Fibroblast of villous mesenchyme (primary cell): ENCODE measurements at places on chromosomes 3 and 15. TPM values are rescaled to one million over a fixed set of nuclear protein-coding genes. Genes with fewer than 3 reads are reported as not detected.

GRCh38 chr3:50550079-50550736 lies 17.3 kb downstream of the C3orf18 start:
- peak; percentile 34 for DNase-seq

- DNase-seq = peak; percentile 88
Measured at GRCh38 chr3:57007521-57008460, 52.7 kb upstream of the SPATA12 start.

GRCh38 chr15:34815836-34816235 lies 20.5 kb upstream of the ACTC1 start:
- DNase-seq = peak; percentile 32

DNA sequence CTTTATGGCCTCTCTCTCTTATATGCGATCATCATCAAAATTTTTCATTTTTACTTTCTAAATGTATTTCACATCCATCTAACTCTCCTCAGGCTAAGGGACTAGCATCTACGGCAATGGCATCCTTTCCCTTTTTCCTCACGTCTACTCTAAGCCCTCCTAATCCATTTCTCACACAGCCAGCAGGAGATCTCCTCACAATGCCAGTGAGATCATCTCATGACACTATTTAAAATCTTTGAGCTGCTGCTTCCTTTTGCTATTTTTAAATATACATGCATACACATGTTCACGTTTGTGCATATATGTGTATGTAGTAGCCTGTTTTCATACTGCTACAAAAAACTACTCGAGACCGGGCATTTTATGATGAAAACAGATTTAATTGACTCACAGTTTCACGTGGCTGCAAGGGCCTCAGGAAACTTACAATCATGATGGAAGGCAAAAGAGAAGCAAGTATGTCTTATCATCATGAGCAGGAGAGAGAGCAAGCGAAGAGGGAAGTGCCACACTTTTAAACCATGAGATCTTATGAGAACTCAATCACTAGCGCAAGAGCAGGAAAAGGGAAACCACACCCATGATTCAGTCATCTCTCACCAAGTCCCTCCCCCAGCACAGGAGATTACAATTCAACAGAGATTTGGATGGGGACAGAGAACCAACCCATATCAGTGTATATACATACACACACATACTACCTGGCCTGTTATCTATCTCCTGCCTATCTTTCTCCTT lies 599.2 kb upstream of the ROBO1 start:
- DNase-seq = no peak

DNA sequence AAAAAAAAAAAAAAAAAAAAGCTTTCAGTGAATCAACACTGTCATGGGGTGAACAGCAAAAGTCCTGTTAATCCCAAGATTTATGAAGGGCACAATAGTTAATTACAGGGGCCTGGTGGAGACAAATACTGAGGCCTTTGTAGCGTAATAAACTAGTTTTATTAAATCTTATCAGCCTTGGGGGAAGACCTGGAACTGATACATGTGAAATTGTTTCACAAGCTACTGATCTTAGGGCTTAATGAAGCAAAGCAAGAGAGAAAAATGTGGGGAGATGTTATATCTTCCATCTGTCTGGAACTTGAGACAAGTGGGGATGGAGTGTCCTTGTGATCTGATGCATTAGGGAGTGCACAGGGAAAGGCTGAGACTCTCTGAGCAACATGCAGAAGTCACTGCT lies 47.9 kb upstream of the OSBPL11 start:
- no peak for DNase-seq

- no peak for DNase-seq
Measured at GRCh38 chr3:28042095-28042635, 199.3 kb upstream of the CMC1 start.

DNA sequence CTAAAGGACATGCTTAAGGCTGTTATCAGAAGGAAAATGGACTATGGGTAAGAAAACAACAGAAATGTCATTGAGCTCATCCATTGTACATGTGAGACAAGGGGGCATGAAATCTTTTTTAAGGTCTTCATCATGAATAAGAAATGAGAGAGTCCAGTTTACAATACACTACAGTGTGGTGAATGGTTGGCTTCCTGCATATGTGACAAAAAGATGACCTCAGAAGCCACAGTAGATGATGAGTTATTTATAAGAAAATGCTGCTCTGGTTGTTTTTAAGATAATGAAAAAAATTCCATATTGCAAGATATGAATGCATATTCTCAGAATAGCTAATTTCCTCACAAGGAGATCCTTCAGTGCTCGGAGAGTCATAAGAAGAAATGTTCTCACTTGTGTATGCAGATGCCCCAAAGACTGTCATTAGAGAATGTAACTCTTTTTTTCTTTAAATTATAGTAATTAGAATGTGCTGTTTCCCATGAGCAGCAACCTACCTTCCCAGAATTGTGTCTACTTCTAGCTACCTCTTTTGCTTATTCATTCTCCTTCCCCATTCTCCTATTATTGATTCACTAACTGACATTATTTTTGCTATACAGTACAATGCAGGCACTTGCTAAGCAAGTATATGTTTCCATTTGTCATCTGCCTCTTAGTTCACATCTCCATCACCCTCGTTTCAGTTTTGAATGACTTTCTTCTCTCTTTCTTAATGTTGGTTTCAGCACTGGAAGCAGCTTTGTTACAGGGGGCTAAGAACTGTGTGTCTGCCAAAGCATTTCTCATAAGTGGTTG lies 152.0 kb upstream of the PEX5L start:
- no peak for DNase-seq

DNA sequence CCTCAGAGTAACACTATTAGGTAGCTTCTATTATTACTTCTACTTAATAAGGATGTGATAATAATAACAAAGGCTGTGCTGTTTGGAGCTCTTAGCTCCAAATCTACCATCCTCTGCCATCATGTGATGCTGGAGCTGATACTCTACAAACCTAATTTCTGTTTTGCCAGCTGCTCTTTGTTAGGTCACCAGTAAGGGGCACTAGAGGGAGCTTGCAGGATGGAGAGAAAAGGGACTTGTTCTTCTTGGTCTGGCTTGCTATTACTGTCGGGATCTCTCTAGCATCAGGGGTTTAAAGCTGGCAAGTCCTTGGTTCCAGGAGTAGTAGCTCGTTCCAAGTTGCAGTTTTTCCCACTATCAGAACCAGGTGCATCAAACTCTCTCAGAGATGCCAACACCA lies 194.9 kb upstream of the KBTBD8 start:
- DNase-seq = no peak

The AADAC gene
- 0.32 TPM in 1 of 2 replicates, not detected in the other for total RNA-seq

DNA sequence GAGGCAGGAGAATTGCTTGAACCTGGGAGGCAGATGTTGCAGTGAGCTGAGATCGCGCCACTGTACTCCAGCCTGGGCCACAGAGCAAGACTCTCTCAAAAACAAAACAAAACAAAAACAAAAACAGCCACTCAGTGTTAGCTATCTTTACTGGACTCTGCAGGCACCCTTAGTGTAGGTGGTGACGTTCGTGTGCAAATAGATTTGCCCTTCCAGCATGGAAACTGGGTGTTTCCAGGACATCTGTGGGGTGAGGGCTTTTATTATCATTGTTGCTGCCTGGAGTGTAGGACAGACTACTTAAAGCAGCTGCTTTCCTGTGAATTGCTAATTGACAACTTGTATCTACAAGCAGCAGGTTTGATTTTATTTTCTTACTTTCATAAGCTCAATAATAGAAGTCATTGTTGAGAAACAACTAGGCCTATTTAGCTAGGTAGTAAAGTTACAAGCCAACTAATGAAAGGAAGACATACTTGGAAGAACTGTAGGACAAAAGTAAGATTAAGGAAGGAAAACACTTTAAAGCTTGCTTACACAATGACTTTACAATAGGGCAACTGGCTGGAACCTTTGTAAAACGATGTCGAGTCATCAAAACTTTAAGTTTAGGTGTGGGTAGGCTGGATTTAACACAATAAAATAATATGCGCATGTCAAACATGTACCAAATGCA lies 25.4 kb upstream of the SPPL2A start:
- DNase-seq = no peak

The TM4SF1 gene
- total RNA-seq = 52.2 and 80.3 TPM in 2 replicates

DNA sequence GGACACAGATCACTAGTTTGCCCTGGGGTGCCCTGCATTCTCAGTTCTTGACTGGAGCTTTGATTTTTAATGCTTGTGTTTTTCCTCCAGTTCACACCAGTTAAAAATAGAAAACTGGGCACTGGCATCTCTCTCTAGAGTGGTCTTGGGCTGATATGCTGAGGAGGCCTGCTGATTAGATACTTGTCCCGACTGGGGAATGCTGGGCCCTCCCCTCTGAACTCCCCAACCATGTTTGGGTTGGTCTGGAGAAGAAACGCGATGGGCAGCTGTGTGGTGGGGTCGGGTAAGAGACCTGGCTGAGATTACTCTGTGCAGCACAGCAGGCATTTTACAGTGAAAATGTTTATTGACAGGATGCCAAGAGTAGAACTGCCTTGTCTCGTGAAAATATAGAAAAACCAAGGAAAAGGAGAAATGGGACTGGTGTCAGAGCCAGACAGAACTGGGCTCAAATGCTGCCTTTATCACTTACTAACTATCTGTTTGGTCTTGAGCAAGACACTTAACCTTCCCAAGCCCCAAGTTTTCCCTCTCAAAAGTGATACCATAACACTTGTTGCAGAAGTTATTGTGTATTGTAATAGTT lies 1.6 kb upstream of the ACTC1 start:
- DNase-seq = no peak

- DNase-seq = no peak
Measured at GRCh38 chr15:25178835-25179672, 224.3 kb downstream of the SNRPN start.

GRCh38 chr15:81843226-81843625 lies 202.6 kb downstream of the MEX3B start:
- no peak for DNase-seq

- peak; percentile 56 for DNase-seq
Measured at GRCh38 chr15:38991126-38991525, 426.5 kb upstream of the RASGRP1 start.

DNA sequence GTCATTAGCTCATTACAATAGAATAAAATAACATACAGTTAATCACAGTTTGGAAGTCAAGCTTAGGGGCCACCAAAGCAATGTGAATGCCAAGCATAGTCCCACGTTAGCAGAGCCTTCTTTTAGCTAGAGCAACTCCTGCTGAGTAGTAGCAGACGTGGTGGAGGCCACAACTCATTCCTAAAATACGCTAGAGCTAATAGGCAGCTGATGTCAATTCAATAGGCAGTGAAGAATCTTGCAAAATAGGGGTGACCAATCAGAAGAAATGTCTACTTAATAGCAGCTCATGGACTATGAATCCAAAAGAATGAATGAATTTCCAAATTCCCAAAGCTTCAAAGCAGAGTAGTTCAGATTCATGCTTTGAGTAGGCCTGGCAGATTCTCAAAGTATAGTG lies 292.9 kb upstream of the RORA start:
- no peak for DNase-seq

- no peak for DNase-seq
Measured at GRCh38 chr3:139770577-139770976, 92.8 kb upstream of the NMNAT3 start.

DNA sequence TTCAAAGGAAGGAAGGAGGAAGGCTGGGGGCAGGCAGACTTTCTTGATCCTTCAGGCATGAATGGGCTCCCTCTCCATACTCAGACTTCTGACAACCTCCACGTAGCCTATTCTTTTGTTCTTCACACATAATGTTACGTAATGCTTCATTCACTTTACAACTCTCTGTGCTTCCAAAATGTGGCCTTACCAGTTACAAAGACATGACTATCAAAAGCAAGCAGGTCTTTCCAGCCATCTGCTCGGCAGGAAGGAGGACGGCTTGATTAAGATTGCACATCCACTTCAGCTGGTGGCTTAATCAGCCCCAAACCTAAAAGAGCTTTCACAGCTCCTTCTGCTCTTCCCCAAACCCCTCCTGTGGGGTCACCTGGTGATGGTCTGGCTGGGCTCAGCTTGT lies 263.2 kb downstream of the XXYLT1 start:
- DNase-seq = no peak

The MCF2L2 gene
- 0.43 and 0.64 TPM in 2 replicates for total RNA-seq

DNA sequence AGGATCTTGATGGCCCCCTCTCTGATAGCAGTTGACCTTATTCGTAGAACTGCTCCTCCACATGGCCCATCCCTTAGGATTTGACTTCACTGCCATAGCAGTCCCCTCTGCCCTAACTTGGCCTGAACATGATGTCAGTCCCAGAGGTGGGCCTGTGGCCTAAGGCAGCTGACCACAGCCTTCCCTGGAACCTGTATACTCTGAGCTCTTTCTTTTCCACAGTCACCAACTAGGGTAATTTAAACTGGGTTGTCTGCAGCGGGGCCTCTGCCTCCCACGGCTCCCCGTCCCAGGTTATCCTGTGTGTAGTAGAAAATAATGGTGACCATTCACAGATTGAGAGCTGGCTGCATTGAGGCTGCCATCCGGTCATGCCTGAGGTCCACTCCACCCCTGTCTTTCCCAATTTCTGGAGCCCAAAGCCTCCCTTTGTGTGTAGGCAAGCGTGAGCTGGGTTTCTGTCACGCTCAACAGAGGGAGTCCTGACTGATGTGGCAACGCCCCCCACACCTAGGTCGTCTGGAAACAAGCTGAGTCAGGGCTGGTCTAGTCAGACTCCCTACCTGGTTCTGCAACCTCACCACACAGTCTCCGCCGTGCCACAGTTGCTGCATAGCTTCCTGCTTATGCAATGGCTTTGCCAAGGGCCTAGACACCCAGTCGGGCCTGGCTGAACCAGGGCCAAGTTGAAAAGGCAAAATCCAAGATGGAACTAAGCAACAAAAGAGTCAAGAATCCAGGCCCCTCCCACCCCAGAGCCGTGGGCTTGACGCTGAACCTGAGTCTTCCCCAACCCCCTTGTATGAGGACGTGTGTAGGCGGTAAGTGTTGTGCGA lies 284.5 kb downstream of the XXYLT1 start:
- DNase-seq = no peak

- no peak for DNase-seq
Measured at GRCh38 chr15:76968306-76968705, 26.6 kb upstream of the PSTPIP1 start.

GRCh38 chr3:140296796-140297352 lies 361.9 kb downstream of the CLSTN2 start:
- DNase-seq = peak; percentile 40

The TM6SF1 gene
- 1.7 and 2.6 TPM in 2 replicates for total RNA-seq

- DNase-seq = no peak
Measured at GRCh38 chr3:182633186-182633585, 160.1 kb upstream of the ATP11B start.

The ZDHHC23 gene
- total RNA-seq = 0.32 and 0.43 TPM in 2 replicates

- DNase-seq = no peak
Measured at GRCh38 chr15:39414201-39414600, 166.7 kb upstream of the THBS1 start.

DNA sequence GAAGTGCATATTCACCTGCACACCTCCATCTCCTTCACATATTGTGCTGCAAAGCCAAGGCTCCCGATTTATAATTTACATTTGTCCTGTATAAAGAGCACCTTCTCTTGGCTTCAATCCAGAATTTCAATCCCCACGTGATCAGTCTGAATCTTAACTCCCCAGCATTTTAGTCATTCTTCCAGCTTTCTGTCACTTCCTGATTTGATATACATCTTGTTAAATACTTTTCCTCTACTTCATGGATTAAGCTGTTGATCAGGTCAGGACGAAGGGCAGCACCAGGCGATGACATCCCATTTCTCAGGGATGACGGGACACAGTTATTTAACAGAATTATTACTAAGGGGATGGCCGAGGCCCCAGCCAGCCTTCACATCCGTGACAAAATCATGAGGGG lies 212.5 kb downstream of the EPHB1 start:
- DNase-seq = peak; percentile 2

The TRH gene
- not detected in 2 replicates for total RNA-seq

The CRYBG3 gene
- 17.1 and 22.9 TPM in 2 replicates for total RNA-seq

- DNase-seq = peak; percentile 39
Measured at GRCh38 chr3:169813757-169814517, 1.2 kb upstream of the LRRC34 start.
